A549 treated with CpdA at 1 μM for 4 hours (cell line): ENCODE measurements at places on chromosomes 1 and 21. TPM values are rescaled to one million over a fixed set of nuclear protein-coding genes. Genes with fewer than 3 reads are reported as not detected.

SPRR1A gene
- not detected in 5 replicates for total RNA-seq

NCSTN gene
- total RNA-seq: 43.4 to 50.3 TPM (median 46.3 TPM) in 5 replicates

KISS1 gene
- total RNA-seq: 0.21 to 1.0 TPM (median 0.61 TPM) in 4 of 5 replicates, not detected in the other

KCNJ15 gene
- total RNA-seq: 0.12 to 0.50 TPM (median 0.26 TPM) in 5 replicates

SPOCD1 gene
- 3.5 to 6.9 TPM (median 5.1 TPM) in 5 replicates for total RNA-seq

SGIP1 gene
- total RNA-seq: not detected in 5 replicates

VHLL gene
- total RNA-seq: not detected in 5 replicates

KIF2C gene
- 37.1 to 47.6 TPM (median 39.4 TPM) in 5 replicates for total RNA-seq

CRABP2 gene
- 9.5 to 13.7 TPM (median 12.0 TPM) in 5 replicates for total RNA-seq

SPATA21 gene
- total RNA-seq: 0.06 to 0.12 TPM (median 0.09 TPM) in 4 of 5 replicates, not detected in the other

TBX19 gene
- 0.49 to 0.96 TPM (median 0.87 TPM) in 5 replicates for total RNA-seq

RGS13 gene
- total RNA-seq: not detected in 5 replicates

C1orf141 gene
- not detected in 5 replicates for total RNA-seq

SYTL1 gene
- total RNA-seq: 0.12 to 0.66 TPM (median 0.50 TPM) in 5 replicates

BARHL2 gene
- not detected in 5 replicates for total RNA-seq

ACTL8 gene
- total RNA-seq: 1.2 to 1.9 TPM (median 1.7 TPM) in 5 replicates

ZNF683 gene
- total RNA-seq: not detected in 5 replicates

FCRL1 gene
- not detected in 5 replicates for total RNA-seq

MARK1 gene
- total RNA-seq: 0.05 to 0.40 TPM (median 0.10 TPM) in 5 replicates

TPTE gene
- not detected in 5 replicates for total RNA-seq

ILDR2 gene
- total RNA-seq: 0.02 to 0.14 TPM in 2 of 5 replicates, not detected in the others

SPATA1 gene
- total RNA-seq: 0.47 to 1.3 TPM (median 0.72 TPM) in 5 replicates

CYP4X1 gene
- 0.03 TPM in 1 of 5 replicates, not detected in the others for total RNA-seq

SH2D1B gene
- total RNA-seq: 0.10 to 0.30 TPM (median 0.15 TPM) in 5 replicates

UMODL1 gene
- total RNA-seq: not detected in 5 replicates

GBP1 gene
- 0.07 to 0.34 TPM (median 0.13 TPM) in 5 replicates for total RNA-seq

PKNOX1 gene
- total RNA-seq: 5.7 to 6.8 TPM (median 5.9 TPM) in 5 replicates

DTL gene
- total RNA-seq: 19.2 to 25.0 TPM (median 22.7 TPM) in 5 replicates

S100A2 gene
- 20.0 to 26.2 TPM (median 24.5 TPM) in 5 replicates for total RNA-seq

SELENBP1 gene
- total RNA-seq: 5.0 to 7.4 TPM (median 5.6 TPM) in 5 replicates

PARK7 gene
- total RNA-seq: 322 to 390 TPM (median 354 TPM) in 5 replicates

C1orf167 gene
- 0.08 TPM in 1 of 5 replicates, not detected in the others for total RNA-seq

DIO1 gene
- not detected in 5 replicates for total RNA-seq

IL10 gene
- not detected in 5 replicates for total RNA-seq

OMA1 gene
- 5.7 to 7.5 TPM (median 7.0 TPM) in 5 replicates for total RNA-seq

LMOD1 gene
- total RNA-seq: not detected in 5 replicates
